ENCODE measurements at places on chromosomes 11 and 22.

DNA sequence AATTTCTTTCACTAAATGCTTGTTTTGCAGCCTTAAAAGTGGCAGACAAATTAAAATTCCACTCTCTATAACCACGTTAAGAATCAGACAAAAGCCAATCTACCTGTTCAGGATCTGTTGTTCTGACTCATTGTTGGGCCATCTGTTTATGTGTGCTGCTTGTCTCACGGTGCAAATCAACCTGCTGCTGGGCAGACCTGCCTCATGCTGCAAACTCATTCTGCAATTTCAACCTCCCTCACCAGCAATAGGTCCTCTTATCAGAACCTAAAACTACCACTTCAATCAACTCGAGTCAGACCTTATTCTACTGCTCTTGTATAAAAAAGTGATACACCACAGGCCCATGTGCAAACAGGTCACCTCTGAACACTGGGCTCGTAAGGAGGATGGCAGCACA, 75.1 kb downstream of the LARGE2 start:
- DNase-seq: no peak

DNA sequence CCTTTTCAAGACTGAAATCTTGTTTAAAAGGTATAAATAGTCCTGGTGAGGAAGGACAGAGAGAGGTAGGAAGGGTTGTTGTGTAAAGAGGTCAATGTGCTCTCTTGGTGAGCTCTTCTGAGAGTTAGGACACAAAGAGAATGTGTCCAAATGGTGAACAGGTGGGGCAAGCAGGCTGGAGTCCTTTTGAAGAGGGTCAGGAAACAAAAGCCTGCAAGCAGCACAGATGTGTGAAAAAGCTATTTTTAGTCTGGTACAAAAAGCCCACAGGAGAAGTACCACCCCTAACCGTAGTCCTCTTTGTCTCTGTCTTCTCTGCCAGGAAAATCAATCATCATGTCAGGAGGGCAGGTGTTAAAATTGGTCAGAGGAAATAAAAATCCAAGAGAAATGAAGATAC, 54.4 kb upstream of the SYN3 start:
- no peak for DNase-seq

DNA sequence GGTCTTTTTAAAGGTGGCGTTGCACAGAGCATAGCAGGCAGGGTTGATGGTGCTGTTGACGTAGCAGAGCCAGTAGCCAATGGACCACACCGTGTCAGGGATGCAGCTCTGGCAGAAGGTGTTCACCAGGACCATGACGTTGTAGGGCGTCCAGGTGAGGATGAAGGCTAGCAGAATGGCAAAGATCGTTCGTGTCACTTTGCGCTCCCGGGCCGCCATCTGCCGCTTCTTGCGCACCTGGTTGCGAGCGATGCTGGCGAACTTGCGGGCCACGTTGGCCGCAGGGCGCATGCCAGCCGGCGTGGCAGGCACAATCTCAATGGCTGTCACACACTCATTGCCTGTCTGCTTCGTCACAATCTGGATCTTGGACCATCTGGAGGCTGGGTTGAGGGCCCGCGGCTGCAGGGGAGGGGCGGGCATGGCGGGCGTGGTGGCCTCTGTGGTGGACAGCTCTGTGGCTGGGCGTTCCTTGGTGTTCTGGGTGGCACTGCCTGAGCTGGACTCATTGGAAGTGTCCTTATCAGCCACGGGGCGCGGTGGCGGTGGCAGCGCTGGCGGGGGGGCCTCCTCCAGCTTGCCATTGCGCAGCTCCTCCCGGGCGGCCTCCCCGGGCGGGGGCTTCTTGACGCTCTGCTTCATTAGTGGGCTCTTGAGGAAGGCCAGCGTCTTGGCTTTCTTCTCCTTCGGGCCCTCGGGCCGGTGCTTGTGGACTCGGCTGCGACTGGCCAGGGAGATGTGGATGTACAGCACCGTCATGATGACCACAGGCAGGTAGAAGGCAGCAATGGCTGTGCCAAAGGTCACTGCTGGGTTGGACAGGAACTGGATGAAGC, 3.9 kb downstream of the MDK start:
- no peak for DNase-seq

DNA sequence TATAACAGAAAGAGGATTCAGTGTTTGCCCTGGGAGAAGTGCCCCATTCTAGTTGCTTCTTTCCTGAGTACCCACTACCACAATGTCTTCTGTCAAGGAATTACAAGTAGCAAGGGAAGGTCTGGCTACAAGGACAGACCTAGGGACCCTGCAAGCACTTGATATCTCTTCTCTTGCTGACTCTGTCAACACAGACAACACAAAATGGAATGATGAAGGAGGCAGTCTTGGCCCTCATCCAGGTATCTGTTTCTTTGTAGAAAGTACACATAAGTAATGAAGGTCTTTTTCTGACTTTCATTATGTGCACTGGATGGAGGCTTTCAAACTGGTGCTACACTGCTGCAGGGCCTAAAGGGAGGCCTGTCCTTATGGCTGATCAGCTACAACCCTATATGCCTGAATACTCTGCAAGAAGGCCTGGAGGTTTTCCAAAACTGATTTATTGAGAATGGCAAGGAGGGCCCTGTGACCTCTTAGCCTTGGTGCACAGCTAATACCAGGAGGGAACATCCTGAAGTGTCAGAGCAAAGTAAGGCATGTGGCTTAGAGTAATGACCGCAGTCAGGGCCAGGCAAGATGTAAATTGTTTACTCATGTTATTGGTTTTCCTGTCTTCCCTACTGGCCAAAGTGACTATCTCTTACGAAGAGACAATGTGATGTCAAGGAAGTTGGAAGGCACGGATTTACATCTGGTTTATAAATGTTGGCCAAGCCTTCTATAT, 31.2 kb downstream of the GAB2 start:
- DNase-seq: no peak

GRCh38 chr11:87430821-87431220, 393.1 kb downstream of the TMEM135 start:
- no peak for DNase-seq

DNA sequence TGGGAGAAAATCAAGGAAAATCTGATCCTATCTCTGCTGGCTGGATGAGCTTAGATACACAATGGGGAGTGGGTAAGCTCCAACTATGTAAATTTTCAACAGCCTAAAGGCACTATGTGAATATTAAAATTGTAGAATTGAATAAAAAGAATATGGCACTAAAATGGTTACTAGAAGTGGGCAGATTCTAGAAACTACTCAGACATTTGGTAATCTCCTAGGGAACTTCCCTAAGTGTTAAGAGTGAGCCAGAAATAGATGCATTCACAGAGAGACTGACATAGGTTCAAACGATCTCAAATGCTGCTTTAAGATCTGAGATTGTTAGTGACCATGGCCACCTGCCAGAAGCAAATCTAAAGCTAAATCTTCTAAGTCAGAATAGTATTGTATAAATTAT, 4.3 kb upstream of the OR52E1 start:
- DNase-seq: no peak

DNA sequence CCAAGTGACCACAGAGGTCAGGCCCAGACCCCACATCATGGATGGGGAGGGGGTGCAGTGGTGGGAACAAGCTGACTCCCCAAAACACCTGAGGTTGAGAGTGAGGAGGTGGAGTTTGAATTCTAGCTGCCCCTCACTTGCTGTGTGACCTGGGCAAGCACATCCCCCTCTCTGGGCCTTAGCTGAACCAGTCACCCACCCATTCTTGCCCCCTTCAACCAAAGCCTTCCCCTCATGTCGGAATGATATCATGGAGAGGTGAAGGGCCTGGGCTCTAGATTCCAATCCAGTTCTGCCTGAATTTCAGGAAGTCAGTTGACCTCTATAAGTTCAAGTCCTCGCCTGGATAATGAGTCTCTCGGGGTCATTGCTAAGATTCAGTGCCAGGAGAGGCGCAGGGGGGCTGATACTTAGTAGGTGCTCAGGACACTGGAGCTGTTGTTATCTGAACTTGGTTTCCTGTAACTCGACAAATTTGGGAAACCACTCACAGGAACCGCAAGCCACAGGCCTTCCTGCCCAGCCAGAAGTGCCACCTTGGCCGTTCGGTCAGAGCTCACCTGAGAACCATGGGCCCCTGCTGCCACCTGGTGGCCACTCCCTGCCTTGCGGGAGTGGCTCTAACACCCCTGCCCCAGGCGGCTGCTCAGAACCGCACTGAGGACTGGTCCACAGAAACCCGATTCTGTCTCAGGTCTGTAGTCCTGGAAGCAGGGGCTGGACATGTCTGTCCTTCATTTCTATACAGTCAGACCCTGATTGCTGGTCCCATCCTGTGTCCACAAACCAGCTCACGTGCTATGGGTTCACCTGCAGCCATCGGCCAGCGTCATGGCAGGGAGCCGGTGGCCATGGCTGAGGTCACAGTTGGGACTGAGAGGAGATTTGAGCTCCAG, 6.9 kb downstream of the CDC42EP1 start:
- DNase-seq: no peak
